ENCODE measurements at places on chromosomes 13 and 19.

GRCh38 chr13:20702915-20703779 lies at the start of gene IL17D:
TSS of gene IL17D (plus strand) at chr13:20703699. CDS start at chr13:20704002, 303 bp downstream.
- DNase-seq, result no peak

GRCh38 chr19:11963566-11964355 lies 1.1 kb upstream of the ZNF763 start:
- peak; percentile 50 for DNase-seq

GRCh38 chr13:75687150-75687763 lies 51.1 kb downstream of the LMO7 start:
- no peak for DNase-seq

DNA sequence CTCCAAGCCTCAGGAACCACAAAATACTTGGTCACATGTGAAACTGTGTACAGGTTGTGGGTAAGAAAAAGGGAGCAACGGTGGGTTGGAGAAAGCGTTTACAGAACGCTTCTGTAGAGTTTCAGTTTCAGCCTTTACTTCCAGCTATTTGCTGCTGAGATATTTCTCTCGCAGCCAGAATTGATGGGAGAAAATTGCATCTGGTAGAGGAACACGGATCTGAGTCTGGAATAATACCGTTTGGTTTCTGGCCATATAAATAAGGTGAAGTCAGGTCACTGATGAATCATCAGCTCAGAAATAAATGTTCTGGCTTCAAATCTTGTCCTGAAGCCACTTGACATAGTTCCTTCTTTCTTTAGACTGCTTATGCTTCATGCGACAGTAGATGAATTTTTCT lies 20.3 kb upstream of the RFC3 start:
- no peak for DNase-seq

GRCh38 chr13:60268203-60268555 lies 104.5 kb upstream of the DIAPH3 start:
- no peak for DNase-seq
